ENCODE measurements at places on chromosomes 1 and 21. TPM values are rescaled to one million over a fixed set of nuclear protein-coding genes. Genes with fewer than 3 reads are reported as not detected.

The LRRC38 gene
- not detected for polyA plus RNA-seq

The CLCA2 gene
- not detected for polyA plus RNA-seq

The FAM167B gene
- polyA plus RNA-seq: not detected

The NTMT2 gene
- 0.27 TPM for polyA plus RNA-seq

The AVPR1B gene
- not detected for polyA plus RNA-seq

The PTGER3 gene
- polyA plus RNA-seq: 1.7 TPM

The GUCA2B gene
- not detected for polyA plus RNA-seq

The MYOG gene
- polyA plus RNA-seq: not detected

The ADORA3 gene
- polyA plus RNA-seq: not detected

The ANGPTL7 gene
- polyA plus RNA-seq: 0.12 TPM

The BARHL2 gene
- polyA plus RNA-seq: not detected

Measured in neural cell (in vitro differentiated cells).